ENCODE measurements at places on chromosomes 4 and X.

DNA sequence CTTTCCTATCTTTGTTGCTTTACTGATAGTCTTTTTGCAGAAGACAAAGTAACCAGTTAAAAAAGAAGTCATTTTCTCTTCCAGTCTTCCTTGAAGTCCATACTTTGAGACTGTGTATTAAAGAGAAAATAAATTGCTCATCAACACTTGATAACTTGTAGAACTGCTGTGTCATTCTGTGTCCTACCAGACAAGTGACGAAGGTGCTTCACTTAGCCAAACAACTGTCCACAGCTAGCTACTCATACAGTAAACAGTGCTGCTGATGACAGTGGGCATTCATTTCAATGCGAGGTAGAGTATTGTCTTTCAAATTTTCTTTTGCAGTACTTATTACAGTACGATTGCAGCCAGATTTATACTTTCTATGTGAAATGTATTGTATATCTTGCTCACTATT lies 11.5 kb downstream of the COL25A1 start:
- DNase-seq, result no peak
- no peak overlapping the region for H3K4me3 ChIP-seq
- no peaks in the 10 kb centered on the region for H3K36me3 ChIP-seq
- peaks cover 15% of the 10 kb centered on the region for H3K27me3 ChIP-seq

- H3K36me3 ChIP-seq, result no peaks in the 10 kb centered on the region
- no peak overlapping the region for H3K27ac ChIP-seq
- no peak overlapping the region for H3K4me3 ChIP-seq
- H3K27me3 ChIP-seq, result no peaks in the 10 kb centered on the region
- no peaks in the 10 kb centered on the region for H3K4me1 ChIP-seq
- DNase-seq, result no peak
Measured at GRCh38 chr4:115972967-115973366, 859.5 kb upstream of the NDST4 start.

- no peaks in the 10 kb centered on the region for H3K4me1 ChIP-seq
- no peak for DNase-seq
- H3K4me3 ChIP-seq, result no peak overlapping the region
- no peak overlapping the region for H3K27ac ChIP-seq
Measured at GRCh38 chrX:47497271-47497888, 14.4 kb upstream of the ZNF41 start.

GRCh38 chr4:121958777-121959176 lies 6.9 kb upstream of the TRPC3 start:
- H3K27ac ChIP-seq, result no peak overlapping the region
- peaks cover 2% of the 10 kb centered on the region for H3K4me1 ChIP-seq
- no peaks in the 10 kb centered on the region for H3K36me3 ChIP-seq
- no peak overlapping the region for H3K4me3 ChIP-seq

DNA sequence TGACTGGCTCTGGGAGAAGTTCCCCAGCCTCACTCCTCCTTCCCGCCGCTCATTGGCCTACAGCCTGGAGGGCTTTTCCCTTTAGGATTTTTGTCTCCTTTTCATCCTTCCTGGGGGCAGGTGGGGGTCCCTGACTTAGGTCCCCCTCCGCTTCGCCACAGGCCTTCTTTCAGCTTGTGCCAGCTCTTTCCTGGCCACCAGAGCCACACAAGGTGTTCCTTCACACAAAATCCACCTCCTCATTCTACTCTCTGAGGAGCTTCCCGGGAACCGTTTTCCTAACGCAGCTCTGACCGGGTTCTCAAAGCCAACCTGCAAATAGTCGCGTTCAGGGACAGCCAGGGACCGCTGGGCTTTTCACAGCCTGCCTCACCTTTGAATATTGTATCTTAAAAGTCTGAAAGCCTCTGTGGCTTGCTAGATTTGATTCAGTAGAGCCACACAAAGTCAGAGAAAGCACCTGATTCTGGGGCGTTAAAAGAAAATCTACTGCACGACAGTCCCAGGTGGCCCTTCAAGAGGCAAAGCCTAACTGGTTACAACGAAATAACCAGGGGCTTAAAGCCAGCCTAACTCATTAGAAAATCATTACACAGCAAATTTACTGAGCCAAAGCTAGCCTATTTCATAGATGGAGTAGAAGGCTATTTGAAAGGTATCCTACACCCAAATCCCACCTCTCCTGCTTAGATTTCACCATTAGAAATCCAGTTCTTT lies 731 bp upstream of the GPC3 start:
- peak overlapping the region; percentile 51 for H3K4me3 ChIP-seq
- no peak for DNase-seq
- no peak overlapping the region for H3K27ac ChIP-seq
- H3K27me3 ChIP-seq, result peaks cover 63% of the 10 kb centered on the region
- no peaks in the 10 kb centered on the region for H3K36me3 ChIP-seq

DNA sequence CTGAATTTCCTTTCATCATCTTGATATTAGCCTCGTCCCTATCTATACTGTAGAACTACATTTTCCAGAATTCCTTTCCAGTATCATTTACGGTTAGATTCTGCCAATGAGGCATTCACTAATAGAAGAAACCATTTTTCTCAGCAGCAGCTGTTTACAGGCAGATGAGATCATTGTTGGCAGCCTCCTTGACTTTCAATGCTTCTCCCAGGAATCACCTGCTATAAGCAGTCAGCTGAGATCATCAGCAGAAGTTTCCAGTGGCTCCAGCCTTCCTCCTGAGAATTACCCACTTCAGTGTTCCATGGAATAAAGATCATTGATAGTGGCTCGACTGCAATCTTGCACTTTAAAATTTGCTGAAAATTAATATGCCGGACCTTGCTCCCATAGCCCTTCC lies 157.3 kb upstream of the TET2 start:
- no peak overlapping the region for H3K27ac ChIP-seq
- H3K27me3 ChIP-seq, result no peaks in the 10 kb centered on the region
- H3K4me3 ChIP-seq, result no peak overlapping the region
- H3K4me1 ChIP-seq, result no peaks in the 10 kb centered on the region

All from activated T-cell treated with anti-CD3 and anti-CD28 coated beads, Interleukin-2, amount 50 U/mL, for 24 hours (primary cell).